Heart right ventricle (tissue), 16 donors: ENCODE measurements at places on chromosomes 12 and 14. TPM values are rescaled to one million over a fixed set of nuclear protein-coding genes. Genes with fewer than 3 reads are reported as not detected.
A peak's percentile ranks its signal among the peaks of the same experiment; 100 is the strongest.

The TOMM20L gene
- total RNA-seq: not detected

The BMAL2 gene
- 9.4 TPM for total RNA-seq

DNA sequence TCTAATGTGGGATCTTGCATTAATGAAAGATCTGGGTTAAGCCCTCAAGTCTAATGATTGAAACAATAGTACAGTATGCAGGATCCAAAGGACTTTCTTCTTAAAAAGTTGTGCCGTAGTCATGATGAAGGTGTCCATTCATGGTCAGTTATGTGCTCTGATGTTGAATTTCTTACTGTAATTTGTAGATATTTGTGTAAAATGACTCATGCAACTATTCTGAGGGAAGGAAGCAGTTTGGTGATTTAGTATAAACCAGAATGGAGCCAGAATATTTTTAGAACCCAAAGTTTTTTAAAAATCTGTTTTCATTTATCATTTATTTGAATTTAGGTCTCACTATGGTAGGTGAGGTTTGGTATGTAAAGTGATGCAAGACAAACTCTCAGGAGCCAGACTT lies 151.2 kb downstream of the AKAP6 start:
- H3K27me3 ChIP-seq: no peaks in the 10 kb centered on the region
- H3K27ac ChIP-seq: no peak overlapping the region
- H3K4me3 ChIP-seq: no peak overlapping the region
- peaks cover 5% of the 10 kb centered on the region for H3K4me1 ChIP-seq
- no peaks in the 10 kb centered on the region for H3K36me3 ChIP-seq

GRCh38 chr12:93530358-93530757 lies 42.1 kb upstream of the SOCS2 start:
- DNase-seq: no peak
- H3K4me3 ChIP-seq: no peak overlapping the region
- no peaks in the 10 kb centered on the region for H3K36me3 ChIP-seq
- no peak overlapping the region for H3K27ac ChIP-seq

DNA sequence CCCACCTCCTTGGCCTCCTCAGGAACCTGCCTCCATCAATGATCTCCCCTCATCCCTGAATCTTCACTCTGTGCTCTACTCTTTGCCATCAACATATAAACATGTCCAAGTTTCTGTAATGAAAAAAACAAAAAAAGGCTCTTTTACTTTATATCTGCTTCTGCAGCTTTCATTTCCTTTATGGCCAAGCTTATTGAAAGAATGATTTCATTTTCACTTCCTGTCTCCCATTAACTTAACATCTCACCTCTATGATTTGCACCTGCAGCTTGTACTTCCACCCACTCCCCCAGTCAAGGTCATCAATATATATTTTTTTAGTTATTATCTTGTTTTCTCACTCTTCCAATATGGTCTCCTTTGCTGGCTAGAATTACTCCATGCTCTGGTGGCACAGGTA lies 15.6 kb upstream of the RNU6-7 start:
- no peaks in the 10 kb centered on the region for H3K27me3 ChIP-seq
- H3K27ac ChIP-seq: no peak overlapping the region
- no peaks in the 10 kb centered on the region for H3K36me3 ChIP-seq
- H3K4me3 ChIP-seq: no peak overlapping the region
- DNase-seq: no peak
- no peaks in the 10 kb centered on the region for H3K4me1 ChIP-seq

- no peak for DNase-seq
- no peak overlapping the region for H3K27ac ChIP-seq
- peaks cover 4% of the 10 kb centered on the region for H3K36me3 ChIP-seq
Observed at GRCh38 chr14:104707608-104708595, 16.1 kb upstream of the ADSS1 start.

GRCh38 chr12:66352197-66352596 lies 49.9 kb downstream of the HELB start:
- no peak overlapping the region for H3K27ac ChIP-seq
- H3K4me1 ChIP-seq: no peaks in the 10 kb centered on the region
- no peaks in the 10 kb centered on the region for H3K27me3 ChIP-seq
- H3K36me3 ChIP-seq: peaks cover 11% of the 10 kb centered on the region

GRCh38 chr12:18998343-18999261 lies 130.9 kb upstream of the PLEKHA5 start:
- H3K27me3 ChIP-seq: no peaks in the 10 kb centered on the region
- no peaks in the 10 kb centered on the region for H3K4me1 ChIP-seq
- no peak for DNase-seq
- H3K27ac ChIP-seq: no peak overlapping the region

GRCh38 chr14:95291859-95292542 lies 27.7 kb downstream of the CLMN start:
- no peak overlapping the region for H3K4me3 ChIP-seq
- peak overlapping the region; percentile 55 for H3K27ac ChIP-seq
- no peaks in the 10 kb centered on the region for H3K36me3 ChIP-seq
- H3K27me3 ChIP-seq: no peaks in the 10 kb centered on the region

- H3K27me3 ChIP-seq: no peaks in the 10 kb centered on the region
- no peaks in the 10 kb centered on the region for H3K36me3 ChIP-seq
- H3K4me3 ChIP-seq: no peak overlapping the region
- no peak overlapping the region for H3K27ac ChIP-seq
- no peak for DNase-seq
Observed at GRCh38 chr12:66859751-66860440, 181.0 kb upstream of the GRIP1 start.

- no peak overlapping the region for H3K27ac ChIP-seq
- H3K27me3 ChIP-seq: peaks cover 2% of the 10 kb centered on the region
- DNase-seq: no peak
Observed at GRCh38 chr12:98738002-98738401, 92.9 kb downstream of the APAF1 start.

GRCh38 chr14:95132760-95133159 lies 24.6 kb downstream of the DICER1 start:
- H3K4me1 ChIP-seq: peaks cover 5% of the 10 kb centered on the region
- H3K36me3 ChIP-seq: peaks cover 56% of the 10 kb centered on the region
- no peaks in the 10 kb centered on the region for H3K27me3 ChIP-seq
- H3K4me3 ChIP-seq: no peak overlapping the region
- no peak overlapping the region for H3K27ac ChIP-seq

DNA sequence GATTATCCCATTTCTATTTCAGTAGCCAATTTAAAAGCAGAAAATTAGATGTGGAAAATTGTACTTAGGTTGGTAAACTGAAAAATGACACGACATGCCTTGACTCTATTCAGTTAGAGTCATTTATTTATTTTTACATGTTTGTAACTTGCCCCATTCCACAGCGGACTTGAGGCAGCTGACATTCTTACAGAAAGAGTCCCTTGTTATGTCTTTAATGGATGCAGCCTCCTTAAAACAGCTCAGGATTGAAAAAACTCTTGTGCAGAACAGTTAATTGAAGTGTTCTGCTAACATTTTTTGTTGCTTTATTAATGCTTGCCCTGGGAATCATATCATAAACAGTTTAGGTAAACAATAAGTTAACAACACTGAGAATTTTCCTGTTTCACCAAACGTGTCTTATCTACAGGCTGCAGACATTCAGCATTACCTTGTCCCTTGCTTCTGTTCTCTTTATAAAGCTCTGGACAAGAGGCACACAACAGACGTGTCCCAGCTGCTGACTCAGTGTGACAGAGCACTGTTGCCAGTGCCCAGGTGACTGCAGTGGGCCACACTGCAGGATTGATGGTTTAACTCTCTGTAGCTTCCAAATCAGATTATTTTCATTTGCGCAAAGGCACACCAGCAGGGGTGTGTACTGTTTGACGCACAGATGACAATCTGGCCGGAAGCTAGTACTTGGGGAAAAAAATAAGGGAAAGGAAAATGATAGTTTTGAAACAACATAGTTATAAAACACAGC lies 101.6 kb downstream of the PELI2 start:
- no peak overlapping the region for H3K4me3 ChIP-seq
- H3K27me3 ChIP-seq: no peaks in the 10 kb centered on the region
- H3K36me3 ChIP-seq: no peaks in the 10 kb centered on the region
- no peak overlapping the region for H3K27ac ChIP-seq
- DNase-seq: no peak

GRCh38 chr12:57456145-57456700 lies 1.1 kb downstream of the INHBE start:
- no peaks in the 10 kb centered on the region for H3K36me3 ChIP-seq
- peaks cover 44% of the 10 kb centered on the region for H3K4me1 ChIP-seq
- no peak overlapping the region for H3K4me3 ChIP-seq
